ENCODE measurements at places on chromosomes 5 and 9. TPM values are rescaled to one million over a fixed set of nuclear protein-coding genes. Genes with fewer than 3 reads are reported as not detected.

TTLL11 gene
- total RNA-seq, result 0.84 TPM

GRCh38 chr9:99474186-99474585 is 252.1 kb downstream of the SEC61B start:
- no peak for DNase-seq

PAIP2 gene
- total RNA-seq, result 74.3 TPM

GRCh38 chr5:151030379-151030778 is 10.0 kb downstream of the GPX3 start:
- no peak for DNase-seq

SMIM33 gene
- total RNA-seq, result 0.37 TPM

PCDHGA5 gene
- total RNA-seq, result not detected

CDKN2A gene
- 0.89 TPM for total RNA-seq

DNA sequence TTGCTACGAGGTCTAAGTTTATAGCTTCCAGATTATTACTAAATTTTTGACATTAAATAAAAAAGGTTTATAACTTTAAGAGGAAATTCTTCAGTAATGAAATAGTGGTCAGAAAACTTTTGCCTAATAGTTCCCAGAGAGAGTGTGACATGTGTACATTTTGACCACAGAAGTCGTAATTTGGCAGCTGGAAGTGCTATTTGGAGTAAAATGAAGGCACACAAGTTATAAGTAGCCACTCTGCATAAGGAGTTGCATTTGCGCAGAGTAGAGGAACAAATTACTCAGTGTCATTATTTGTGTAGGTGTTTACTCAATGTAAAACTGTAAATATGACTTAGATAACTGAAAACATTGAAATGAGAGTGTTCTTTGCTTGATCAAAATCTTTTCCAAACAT is 408.4 kb downstream of the CCDC171 start:
- DNase-seq, result no peak

ANKRD20A1 gene
- 0.88 TPM for total RNA-seq

GRCh38 chr5:139690064-139690802 is 42.1 kb downstream of the CXXC5 start:
- DNase-seq, result peak; percentile 41

- peak; percentile 73 for DNase-seq
These were observed 43.0 kb downstream of the SFXN1 start for GRCh38 chr5:175521313-175521833.

OXCT1 gene
- total RNA-seq, result 78.8 TPM

DNA sequence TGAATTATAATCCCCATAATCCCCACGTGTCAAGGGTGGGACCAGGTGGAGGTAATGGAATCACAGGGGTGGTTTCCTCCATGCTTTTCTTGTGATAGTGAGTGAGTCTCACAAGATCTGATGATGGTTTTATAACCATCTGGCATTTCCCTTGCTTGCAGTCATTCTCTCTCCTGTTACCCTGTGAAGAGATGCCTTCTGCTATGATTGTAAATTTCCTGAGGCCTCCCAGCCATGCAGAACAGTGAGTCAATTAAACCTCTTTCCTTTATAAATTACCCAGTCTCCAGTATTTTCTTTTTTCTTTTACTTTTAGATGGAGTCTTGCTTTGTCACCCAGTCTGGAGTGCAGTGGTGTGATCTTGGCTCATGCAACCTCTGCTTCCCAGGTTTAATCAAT is 182.7 kb upstream of the SEMA6A start:
- DNase-seq, result no peak

TIGD6 gene
- 2.6 TPM for total RNA-seq

NSG2 gene
- not detected for total RNA-seq

GRIA1 gene
- not detected for total RNA-seq

DNA sequence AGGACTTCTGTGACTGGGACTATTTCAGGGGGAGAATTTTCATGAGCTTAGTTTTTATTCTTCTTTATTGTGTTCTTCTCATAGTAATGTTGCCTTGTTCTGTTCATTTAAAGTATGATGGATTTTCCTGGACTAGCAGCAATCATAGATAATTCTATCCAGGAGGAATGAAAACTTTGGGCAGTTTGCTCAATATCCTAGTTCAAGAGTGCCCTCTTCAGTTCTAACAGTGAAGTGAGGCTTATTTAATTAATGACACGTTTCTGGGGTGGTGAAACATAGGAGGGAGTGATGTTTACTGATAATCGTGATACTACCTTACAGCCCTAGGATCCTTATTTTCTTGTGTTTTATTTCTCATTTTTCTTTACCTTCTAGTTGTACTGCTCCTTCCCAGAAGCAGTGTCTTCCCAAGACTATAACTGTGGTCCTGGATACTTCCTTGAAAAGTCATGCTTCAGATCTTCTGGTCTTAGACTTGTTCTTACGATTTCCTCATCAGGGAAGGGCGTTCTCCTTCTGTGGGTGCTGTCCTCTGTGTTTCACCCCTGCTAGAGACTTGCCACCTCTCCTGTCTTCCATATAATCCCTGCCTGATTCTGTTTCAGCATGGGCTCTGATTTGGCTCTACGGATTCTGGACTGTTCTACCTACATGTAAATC is 57.4 kb downstream of the CFAP95 start:
- DNase-seq, result no peak

TMC1 gene
- not detected for total RNA-seq

HAVCR2 gene
- 10.4 TPM for total RNA-seq

- DNase-seq, result no peak
These were observed 195.2 kb upstream of the PTGER4 start for GRCh38 chr5:40484495-40484894.

C9orf50 gene
- not detected for total RNA-seq

DNA sequence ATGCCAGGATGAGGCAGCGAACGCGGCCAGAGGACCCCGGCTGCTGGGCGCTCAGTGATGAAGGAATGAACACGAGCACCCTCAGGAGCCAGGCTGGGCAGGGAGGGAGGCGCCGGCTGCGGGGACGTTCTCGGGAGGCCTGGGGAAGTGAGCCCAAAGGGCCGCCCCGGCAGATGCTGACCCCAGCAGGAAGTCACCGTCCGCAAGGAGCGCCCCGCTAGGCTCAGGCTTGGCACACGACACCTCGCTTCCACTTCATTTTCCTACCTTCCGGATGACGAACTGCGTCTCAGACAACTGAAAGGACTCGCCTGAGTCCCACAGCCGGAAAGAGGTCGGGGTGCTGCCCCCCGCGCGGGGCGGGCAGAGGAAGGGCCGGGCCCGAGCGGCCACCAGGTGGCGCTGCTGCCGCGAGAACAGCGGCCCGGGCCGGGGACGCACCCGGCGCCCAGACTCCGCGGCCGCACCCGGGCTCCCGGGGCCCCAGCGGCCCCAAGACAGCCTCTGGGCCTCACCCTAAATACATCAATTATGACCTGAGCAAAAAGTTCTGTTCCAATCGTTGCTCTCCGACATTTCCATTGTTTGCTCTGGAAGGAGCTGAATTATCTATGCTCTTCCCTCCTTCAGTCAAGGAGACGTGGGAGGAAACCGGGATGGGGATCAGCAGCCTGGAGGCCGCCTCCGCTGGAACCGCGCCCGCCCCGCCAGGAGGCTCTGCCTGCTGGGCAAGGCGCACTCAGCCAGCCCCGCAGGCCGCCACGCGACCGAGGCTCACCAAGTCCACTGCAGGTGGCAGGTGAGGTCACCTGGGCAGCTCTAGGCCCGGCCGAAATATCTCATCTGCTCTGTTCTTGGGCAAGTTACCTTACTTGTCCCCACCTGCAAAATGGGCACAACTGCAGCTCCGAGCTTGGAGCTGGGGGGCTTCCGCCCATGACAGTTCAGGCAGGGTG is 107.0 kb downstream of the ZNF354C start:
- DNase-seq, result peak; percentile 76

- no peak for DNase-seq
These were observed 1.9 kb downstream of the EMB start for GRCh38 chr5:50439221-50439620.

DNA sequence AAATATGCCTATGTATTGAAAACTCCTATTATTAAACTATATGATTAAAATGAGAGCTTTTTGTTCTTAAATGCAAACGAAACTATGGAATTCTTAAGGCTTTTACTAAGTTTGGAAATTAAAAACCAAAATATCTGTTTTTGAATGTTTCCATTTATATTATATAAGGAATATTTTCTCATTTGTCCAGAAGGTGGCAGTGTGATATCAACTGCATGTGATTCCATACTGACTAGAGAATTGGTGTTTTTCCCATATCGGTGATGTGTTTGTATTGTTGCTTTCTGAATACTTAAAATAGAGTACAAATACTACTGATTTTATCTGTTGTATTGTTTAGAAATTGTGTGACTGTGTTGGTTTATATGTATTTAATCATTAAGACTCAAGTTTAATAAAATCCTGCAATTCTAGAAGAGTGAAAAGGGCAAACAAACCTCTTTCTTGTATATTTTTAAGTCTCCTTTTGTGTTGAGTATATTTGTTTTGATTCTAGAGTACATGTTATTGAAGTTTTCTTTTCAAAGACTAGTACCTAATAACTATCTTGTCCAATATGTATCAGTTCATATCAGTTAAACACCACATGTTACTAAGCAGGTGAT is 320.8 kb downstream of the CCDC171 start:
- DNase-seq, result no peak

GRCh38 chr9:16954040-16954439 is 83.6 kb upstream of the BNC2 start:
- DNase-seq, result no peak

DNA sequence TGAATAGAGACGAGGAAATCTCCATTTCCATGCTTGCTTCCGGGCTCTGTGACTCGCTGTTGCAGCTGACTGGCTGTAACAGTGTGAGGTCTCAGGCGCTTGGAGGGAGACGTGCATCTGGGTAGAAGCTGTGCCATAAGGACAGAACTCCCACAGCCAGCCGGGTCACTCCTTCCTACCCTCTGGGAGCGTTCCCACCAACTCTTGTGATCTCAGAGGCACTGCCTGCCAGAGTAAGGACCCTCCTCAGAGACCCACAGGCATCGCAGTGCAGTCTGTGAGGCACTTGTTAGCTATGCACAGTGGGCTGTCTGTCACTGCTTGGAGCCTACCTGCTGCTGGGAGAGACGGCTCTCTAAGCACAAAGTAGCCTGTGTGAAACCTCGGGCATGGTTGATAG is 203.4 kb upstream of the SEMA6A start:
- DNase-seq, result no peak

CDH6 gene
- total RNA-seq, result not detected

PLPP7 gene
- total RNA-seq, result 0.25 TPM

DNA sequence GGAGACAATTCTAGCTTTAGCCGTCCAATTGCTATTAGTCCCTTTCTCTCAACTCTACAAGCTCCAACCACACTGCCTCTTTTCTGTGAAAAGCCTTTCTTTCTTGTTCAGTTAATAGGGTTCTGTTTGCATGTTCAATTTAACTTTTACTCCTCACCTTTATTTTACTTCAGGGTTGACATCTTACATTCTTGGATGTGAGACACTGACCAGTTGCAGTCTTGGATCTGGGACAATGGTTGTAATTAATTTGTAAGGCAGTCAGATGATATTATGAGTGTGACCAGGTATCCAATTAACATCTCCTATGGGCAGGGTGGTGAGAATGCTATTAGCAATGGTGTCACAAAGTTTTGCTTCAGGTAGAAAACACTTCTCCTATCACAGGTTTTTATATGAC is 774.5 kb downstream of the TLR4 start:
- no peak for DNase-seq

GRCh38 chr9:87479801-87480201 is 17.9 kb upstream of the DAPK1 start:
- DNase-seq, result no peak

- DNase-seq, result no peak
These were observed 74.5 kb upstream of the TBCA start for GRCh38 chr5:77850536-77851175.

- DNase-seq, result no peak
These were observed 324.4 kb upstream of the ADAMTSL1 start for GRCh38 chr9:18149471-18150011.

DNA sequence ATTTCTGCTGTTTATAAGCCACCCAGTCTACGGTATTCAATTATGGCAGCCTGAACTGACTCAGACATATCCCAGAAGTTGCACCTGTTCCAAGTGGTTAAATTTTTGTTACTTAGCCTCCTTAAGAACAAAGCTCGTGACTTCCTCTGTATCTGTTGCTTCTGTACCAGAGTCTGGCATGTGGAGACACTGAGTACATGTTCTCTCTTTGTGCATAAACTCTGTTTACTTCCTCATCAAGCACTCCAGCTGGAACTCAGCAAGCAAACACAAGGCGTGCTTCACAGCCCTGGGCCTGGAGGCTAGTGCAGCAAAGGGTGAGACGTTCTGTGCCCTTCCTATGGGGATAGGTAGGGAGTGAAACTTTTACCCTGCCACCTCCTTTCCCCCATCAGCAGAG is 19.0 kb downstream of the C9orf152 start:
- no peak for DNase-seq

DNA sequence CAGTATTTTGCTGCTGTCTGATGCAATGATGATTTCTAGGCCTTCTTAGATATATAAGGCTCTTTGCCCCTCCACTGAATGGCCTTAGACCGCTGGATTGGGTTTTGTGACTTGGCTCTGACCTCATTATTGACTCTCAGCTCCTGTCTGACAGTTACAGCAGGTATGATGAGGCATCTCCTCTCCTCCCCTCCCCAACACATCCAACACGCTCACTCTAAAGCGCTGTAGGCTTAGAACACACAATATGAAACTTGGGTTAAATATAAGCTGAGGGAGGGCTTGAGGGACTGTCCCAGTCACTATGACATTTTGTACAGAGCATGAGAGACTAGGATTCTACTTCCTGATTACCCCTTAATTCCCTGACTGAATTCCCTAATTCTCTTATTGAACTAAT is 18.8 kb upstream of the CER1 start:
- no peak for DNase-seq

GHR gene
- not detected for total RNA-seq

ZNF618 gene
- 0.10 TPM for total RNA-seq

DNA sequence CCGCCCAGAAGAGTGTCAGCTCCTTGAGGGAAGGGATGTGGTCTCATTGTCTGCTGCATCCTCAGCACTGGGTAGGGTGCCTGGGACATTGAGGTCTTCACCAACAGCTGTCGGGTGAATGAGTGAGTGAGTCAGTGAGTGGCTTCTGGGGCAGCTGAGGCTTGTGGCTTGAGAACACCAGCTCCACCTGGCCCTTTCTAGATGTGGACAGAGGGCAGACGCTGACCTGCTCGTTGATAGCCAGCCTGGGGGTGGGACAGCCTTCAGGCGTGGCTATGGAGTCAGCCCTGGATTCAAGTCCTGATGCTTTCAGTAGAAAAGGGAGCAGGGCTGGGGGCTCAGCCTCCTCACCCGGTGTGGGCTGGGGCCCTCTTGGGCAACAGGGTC is 215.1 kb downstream of the C9orf50 start:
- no peak for DNase-seq

CATSPER3 gene
- total RNA-seq, result not detected

DNA sequence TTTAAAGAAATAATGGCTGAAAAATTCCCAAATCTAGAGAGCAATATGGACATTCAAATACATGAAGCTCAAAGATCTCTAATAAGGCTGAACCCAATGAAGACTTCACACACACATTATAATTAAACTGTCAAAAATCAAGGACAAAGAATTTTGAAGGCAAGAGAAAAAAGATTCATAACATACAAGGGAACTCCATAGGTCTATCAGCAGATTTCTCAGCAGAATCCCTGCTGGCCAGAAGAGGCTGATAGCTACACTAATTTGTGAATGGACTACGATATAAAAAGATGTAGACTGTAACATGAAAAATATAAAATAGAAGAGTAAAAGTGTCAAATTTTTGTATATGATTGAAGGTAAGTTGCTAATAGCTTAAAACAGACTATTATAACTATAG is 251.9 kb downstream of the ADAMTS6 start:
- no peak for DNase-seq

SPATA31E1 gene
- not detected for total RNA-seq

GEMIN5 gene
- total RNA-seq, result 23.3 TPM

GRCh38 chr9:127950513-127951289 is 13.0 kb upstream of the DPM2 start:
- DNase-seq, result peak; percentile 20

All from activated naive CD4-positive, alpha-beta T cell treated with anti-CD3 and anti-CD28 coated beads for 36 hours (primary cell).